ENCODE measurements at places on chromosomes 6 and 20. TPM values are rescaled to one million over a fixed set of nuclear protein-coding genes. Genes with fewer than 3 reads are reported as not detected.
A peak's percentile ranks its signal among the peaks of the same experiment; 100 is the strongest.

GRCh38 chr20:51420111-51420510 lies 122.4 kb downstream of the NFATC2 start:
- DNase-seq: peak; percentile 59

DNA sequence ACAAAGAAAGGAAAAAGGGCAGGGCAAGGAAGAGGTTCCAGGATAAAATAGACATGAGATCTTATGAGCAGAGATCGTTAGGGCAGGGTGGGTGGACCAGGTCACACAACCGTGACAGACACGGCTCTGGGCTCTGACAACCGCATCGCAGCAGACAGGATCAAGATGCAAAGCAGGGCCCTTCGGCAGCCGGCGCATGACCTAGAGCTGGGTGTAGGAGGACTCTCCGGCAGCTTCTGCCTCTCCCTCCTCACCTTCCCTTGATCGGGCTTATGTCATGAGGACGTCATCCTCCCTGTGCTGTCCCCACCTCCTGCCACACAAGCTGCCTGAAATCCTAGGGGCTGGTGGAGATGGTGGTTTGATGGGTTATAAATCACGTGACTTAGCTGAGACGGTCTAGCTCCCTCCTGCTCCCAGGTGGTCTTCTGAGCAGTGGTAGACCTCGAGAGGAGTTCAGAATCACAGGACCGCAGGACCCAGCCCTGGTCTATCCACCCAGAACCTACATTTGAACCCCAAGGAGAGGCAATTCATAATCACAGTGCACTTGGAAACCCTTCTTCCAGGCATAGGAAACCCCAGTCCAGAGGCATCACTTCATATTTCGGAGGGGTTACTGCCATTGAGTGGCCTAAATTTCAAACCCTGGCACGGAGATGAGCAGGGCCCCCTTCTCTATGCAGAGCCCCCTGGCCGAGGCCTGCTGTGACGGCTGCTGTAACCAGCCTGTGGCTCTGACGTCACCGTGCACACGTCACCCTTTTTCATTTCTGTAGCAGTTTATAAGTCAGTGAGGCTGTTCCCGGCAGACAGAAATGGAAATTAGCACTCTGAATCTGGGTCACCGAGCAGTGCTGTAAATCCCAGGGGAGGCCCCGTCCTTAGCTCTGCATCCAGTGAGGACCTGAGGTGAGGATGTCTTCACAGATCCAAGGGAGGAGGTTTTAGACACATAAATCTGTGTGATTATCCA lies 8.7 kb upstream of the CCR6 start:
- DNase-seq: no peak

- DNase-seq: no peak
Measured at GRCh38 chr6:5562277-5562676, 301.0 kb downstream of the FARS2 start.

The TGM2 gene
- total RNA-seq: 6.3 TPM

The BPIFB1 gene
- not detected for total RNA-seq

DNA sequence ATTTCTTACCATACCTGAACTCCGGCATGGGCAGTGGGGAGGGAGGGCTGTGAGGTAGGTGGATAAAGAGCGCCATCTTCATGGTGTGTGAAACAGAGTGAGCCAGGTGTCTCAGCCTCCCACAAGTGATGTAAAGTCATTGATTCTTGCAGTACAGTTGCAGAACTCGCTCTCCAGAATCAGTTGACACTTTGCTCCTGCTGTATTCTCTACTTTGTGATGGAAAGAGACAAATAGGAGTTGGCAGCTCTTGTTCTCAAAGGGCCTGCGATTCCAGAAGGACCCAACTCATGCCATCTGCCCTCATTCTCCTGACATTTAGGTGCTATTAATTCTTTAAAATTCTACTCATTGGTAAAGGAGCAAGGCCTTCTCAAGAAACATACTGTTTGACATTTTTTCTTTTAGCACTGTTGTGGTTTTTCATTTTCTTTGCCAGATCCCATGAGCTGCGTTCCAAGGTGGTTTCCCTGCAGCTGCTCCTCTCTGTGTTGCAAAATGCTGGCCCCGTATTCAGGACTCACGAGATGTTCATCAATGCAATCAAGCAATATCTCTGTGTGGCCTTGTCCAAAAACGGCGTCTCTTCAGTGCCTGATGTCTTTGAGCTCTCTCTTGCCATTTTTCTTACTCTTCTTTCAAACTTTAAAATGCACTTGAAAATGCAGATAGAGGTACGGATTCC lies 49.3 kb downstream of the ARFGEF2 start:
- no peak for DNase-seq

The CST4 gene
- not detected for total RNA-seq

Data from LHCN-M2 (cell line).